ENCODE measurements at places on chromosomes 5 and 9. TPM values are rescaled to one million over a fixed set of nuclear protein-coding genes. Genes with fewer than 3 reads are reported as not detected.

GRCh38 chr9:4090491-4090890 is 209.4 kb downstream of the GLIS3 start:
- no peaks in the 10 kb centered on the region for H3K4me1 ChIP-seq
- H3K27ac ChIP-seq, result no peak overlapping the region
- H3K27me3 ChIP-seq, result no peaks in the 10 kb centered on the region
- no peak overlapping the region for H3K4me3 ChIP-seq

GRCh38 chr5:115543365-115544042 is 1.1 kb downstream of the FEM1C start:
- no peaks in the 10 kb centered on the region for H3K27me3 ChIP-seq
- H3K27ac ChIP-seq, result peak overlapping the region; percentile 100
- peak overlapping the region; percentile 94 for H3K4me3 ChIP-seq
- H3K4me1 ChIP-seq, result peaks cover 32% of the 10 kb centered on the region

DNA sequence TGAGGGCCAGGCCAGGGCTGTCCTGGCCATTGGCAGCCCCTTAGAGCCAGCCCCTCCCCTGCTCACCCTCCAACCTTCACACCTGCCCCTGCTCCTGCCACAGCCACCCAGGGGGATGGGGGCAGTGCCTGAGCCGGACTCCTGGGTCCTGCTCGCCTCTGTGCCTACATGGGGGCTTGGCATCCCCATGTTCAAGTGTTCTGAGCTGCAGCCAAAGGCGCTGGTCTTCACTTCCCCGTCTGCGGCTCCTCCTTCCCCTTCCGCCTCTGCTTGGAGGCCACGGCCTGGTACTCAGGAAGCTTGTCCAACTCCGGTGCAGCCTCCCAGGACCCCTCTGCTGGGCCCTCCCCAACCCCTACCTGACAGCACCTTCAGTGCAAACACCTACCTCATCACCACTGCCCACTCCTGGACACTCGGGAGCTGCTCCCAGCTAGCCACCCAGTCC is 2.3 kb upstream of the DNLZ start:
- H3K4me3 ChIP-seq, result no peak overlapping the region
- H3K36me3 ChIP-seq, result no peaks in the 10 kb centered on the region
- no peak for DNase-seq
- no peak overlapping the region for H3K27ac ChIP-seq

GRCh38 chr5:126707080-126707479 is 69.9 kb upstream of the LMNB1 start:
- no peak for DNase-seq
- H3K4me3 ChIP-seq, result no peak overlapping the region
- no peaks in the 10 kb centered on the region for H3K36me3 ChIP-seq
- no peaks in the 10 kb centered on the region for H3K4me1 ChIP-seq
- H3K27ac ChIP-seq, result no peak overlapping the region

DNA sequence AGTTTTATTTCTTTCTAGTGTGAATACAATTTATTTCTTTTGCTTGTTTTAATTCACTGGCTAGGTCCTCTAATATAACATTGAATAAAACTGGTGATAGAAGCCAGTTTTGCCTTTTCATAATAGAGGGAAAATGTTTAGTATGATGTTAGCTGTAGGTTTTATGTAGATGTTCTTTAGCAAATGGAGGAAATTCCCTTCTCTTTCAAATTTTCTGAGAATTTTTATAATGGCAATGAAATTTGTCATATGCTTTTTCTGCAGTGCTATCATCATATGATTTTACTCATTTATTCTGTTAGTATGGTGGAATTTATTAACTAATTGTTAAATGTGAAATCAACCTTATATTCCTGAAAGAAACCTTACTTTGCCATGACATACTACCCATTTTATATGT is 18.1 kb upstream of the MACROH2A1 start:
- no peak overlapping the region for H3K4me3 ChIP-seq
- H3K4me1 ChIP-seq, result no peaks in the 10 kb centered on the region
- no peaks in the 10 kb centered on the region for H3K27me3 ChIP-seq
- no peak overlapping the region for H3K27ac ChIP-seq
- H3K36me3 ChIP-seq, result no peaks in the 10 kb centered on the region

GRCh38 chr9:19701991-19702390 is 86.8 kb downstream of the SLC24A2 start:
- no peaks in the 10 kb centered on the region for H3K36me3 ChIP-seq
- DNase-seq, result no peak
- H3K27ac ChIP-seq, result no peak overlapping the region
- no peaks in the 10 kb centered on the region for H3K4me1 ChIP-seq

GRCh38 chr5:58490402-58491050 is 709 bp upstream of the GAPT start:
- no peaks in the 10 kb centered on the region for H3K4me1 ChIP-seq
- no peak overlapping the region for H3K27ac ChIP-seq
- no peak overlapping the region for H3K4me3 ChIP-seq
- no peak for DNase-seq
- H3K27me3 ChIP-seq, result no peaks in the 10 kb centered on the region
- H3K36me3 ChIP-seq, result no peaks in the 10 kb centered on the region

- DNase-seq, result no peak
- no peak overlapping the region for H3K4me3 ChIP-seq
- H3K27ac ChIP-seq, result no peak overlapping the region
Observed at GRCh38 chr5:107876906-107877305, 206.2 kb upstream of the EFNA5 start.

DNA sequence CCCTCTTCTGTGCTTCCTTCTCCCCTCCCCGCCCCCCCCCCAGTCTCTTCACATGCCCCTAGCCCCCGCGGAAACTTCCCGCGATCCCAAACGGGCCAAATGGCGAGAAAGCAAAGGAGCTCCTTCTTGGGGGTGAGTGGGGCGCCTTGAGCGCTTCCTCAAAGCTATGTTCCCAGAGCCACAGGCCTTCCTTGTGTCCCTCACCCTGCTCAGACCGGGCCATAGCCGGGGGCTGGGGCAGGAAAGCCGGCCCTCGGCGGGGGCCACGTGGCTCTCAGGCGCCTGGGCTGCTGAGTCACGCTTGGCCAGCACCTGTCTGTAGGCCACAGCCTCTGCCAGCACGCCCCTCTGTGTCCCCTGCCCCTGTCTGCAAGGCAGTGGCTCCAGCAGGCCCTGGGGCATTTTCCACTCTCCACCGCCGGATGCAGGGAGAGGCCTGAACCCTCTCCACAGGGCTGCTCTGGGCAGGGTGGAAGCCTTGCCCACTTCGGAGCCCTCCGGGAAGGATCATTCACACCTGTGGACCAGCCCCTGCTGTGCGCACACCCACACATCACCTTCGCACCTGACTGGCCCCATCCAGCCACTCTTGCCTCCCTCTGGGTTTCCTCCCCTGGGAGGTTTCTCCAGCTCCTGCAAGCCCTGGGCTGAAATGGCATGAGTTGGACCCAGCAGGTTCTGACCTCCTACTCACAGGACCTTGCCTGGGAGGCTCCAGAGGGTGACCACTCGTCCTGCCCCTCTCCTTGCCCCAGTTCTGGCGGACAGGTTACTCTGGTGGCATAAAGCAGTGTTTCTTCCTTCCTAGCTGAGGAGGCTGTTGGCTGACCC is 1.2 kb upstream of the SQSTM1 start:
- peaks cover 61% of the 10 kb centered on the region for H3K4me1 ChIP-seq
- H3K27me3 ChIP-seq, result no peaks in the 10 kb centered on the region
- peaks cover 8% of the 10 kb centered on the region for H3K36me3 ChIP-seq
- peak overlapping the region; percentile 56 for H3K4me3 ChIP-seq
- DNase-seq, result no peak

DNA sequence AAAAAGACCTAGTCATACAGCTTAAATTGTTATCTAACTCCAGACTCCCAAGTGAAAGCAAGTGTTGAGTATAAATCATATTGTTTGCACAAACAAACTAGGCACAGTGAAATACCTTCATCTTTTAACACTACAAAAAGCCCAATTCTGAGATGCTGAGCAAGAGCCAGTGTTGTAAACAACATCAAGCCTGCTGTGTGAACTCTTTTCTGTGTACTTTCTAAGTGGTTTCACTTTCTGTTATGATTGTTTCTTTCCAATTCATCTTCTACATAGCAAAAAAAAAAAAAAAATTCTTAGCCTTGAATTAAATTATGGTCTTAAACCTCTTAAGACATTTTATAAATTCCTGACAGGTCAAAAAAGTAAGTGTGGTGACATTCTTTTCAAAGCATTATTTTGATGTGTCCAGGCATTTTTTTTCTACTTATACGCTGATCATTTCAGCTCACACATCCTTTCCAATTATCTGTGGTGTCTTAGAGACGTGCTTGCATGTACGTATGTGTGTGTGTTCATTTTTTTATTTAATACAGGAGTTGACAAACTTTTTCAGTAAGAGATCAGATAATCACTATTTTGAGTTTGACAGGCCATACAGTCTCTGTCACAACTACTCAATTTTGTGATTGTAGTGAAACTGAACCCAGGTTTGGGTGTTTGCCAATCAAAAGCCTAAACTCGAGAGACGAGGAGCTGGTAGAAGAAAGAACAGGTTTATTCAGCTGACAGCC is 556.1 kb downstream of the CDH9 start:
- no peaks in the 10 kb centered on the region for H3K36me3 ChIP-seq
- H3K27ac ChIP-seq, result peak overlapping the region; percentile 78
- H3K27me3 ChIP-seq, result no peaks in the 10 kb centered on the region

- no peaks in the 10 kb centered on the region for H3K36me3 ChIP-seq
- H3K27ac ChIP-seq, result no peak overlapping the region
- H3K4me1 ChIP-seq, result peaks cover 4% of the 10 kb centered on the region
- DNase-seq, result no peak
- no peak overlapping the region for H3K4me3 ChIP-seq
Observed at GRCh38 chr5:154044581-154044980, 5.8 kb downstream of the MFAP3 start.

GRCh38 chr5:143054480-143054941 is 284.3 kb downstream of the ARHGAP26 start:
- H3K27ac ChIP-seq, result no peak overlapping the region
- peaks cover 5% of the 10 kb centered on the region for H3K36me3 ChIP-seq
- DNase-seq, result no peak
- peaks cover 3% of the 10 kb centered on the region for H3K4me1 ChIP-seq

- no peak overlapping the region for H3K27ac ChIP-seq
- no peak for DNase-seq
Observed at GRCh38 chr5:19880859-19881436, 107.1 kb downstream of the CDH18 start.

DNA sequence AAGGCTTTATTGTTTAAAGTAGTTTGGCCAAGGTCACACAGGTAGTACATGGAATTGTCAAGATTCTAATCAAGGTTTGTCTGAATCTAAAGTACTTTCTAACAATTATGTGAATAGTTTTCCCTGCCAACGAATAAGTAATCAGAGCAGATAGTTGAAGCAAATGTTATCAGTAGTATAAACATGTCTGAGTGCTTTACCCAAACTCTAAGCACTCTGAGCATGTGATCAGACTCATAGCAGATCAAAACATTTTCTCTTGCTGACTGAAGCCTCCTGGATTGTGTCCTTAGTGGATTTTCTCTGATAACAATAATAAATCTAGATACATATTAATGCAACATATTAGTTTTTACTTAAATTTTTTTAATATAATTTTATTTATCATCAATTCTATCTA is 995.0 kb downstream of the EFNA5 start:
- no peaks in the 10 kb centered on the region for H3K36me3 ChIP-seq
- H3K4me1 ChIP-seq, result no peaks in the 10 kb centered on the region
- H3K27ac ChIP-seq, result no peak overlapping the region
- no peak for DNase-seq
- no peaks in the 10 kb centered on the region for H3K27me3 ChIP-seq

DNA sequence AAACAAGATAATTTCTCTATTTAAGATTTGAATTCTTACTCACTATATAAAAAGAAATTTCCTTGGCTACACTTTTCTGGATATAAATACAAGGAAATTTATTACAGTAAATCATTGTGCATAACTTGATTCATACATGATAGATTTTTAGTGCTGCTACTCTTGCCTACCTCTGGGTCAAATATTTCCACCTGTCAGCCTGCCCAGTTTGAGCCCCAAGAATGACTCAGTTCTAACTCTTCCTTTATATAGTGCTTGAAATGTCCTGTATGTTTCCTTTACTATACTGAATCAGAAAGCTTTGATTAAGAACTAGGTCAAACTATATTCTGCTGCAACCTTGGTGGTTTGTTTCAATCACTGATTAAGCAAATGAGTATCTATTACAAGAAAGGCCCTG is 147.4 kb upstream of the FTMT start:
- no peak overlapping the region for H3K4me3 ChIP-seq
- no peaks in the 10 kb centered on the region for H3K27me3 ChIP-seq
- DNase-seq, result no peak
- H3K36me3 ChIP-seq, result no peaks in the 10 kb centered on the region
- H3K4me1 ChIP-seq, result no peaks in the 10 kb centered on the region

GRCh38 chr5:149526845-149527590 is 24.2 kb downstream of the CSNK1A1 start:
- peaks cover 10% of the 10 kb centered on the region for H3K4me1 ChIP-seq
- H3K27ac ChIP-seq, result no peak overlapping the region
- DNase-seq, result no peak

DNA sequence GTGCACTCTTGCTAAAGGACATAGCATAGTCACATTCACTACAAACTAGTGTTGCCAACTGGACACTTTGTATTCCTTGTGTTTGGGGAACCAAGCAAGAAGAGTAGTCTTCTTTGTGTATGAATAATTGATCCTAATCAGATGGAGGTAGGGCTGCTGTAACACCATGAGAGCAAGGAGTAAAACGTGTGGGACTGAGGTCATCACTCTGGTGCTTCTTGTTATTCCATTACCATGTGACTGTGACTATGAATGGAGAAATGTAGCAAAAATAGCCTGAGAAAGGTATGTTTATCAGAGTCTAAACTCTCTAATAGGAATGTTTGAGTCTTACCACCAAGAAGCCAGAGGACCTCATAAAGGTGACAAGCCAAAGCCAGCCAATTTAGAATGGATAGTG is 966.9 kb downstream of the TAF11L14 start:
- no peak for DNase-seq
- H3K36me3 ChIP-seq, result no peaks in the 10 kb centered on the region
- H3K27me3 ChIP-seq, result no peaks in the 10 kb centered on the region
- no peak overlapping the region for H3K4me3 ChIP-seq
- H3K4me1 ChIP-seq, result no peaks in the 10 kb centered on the region

- no peaks in the 10 kb centered on the region for H3K27me3 ChIP-seq
- no peaks in the 10 kb centered on the region for H3K4me1 ChIP-seq
- H3K36me3 ChIP-seq, result no peaks in the 10 kb centered on the region
- DNase-seq, result no peak
- no peak overlapping the region for H3K27ac ChIP-seq
Observed at GRCh38 chr5:146401021-146401420, 46.1 kb upstream of the TCERG1 start.

The PCDHGB6 gene
- 2.8 TPM for total RNA-seq

The TRMT10B gene
- 2.0 TPM for total RNA-seq

The EGFL7 gene
- total RNA-seq, result 38.5 TPM

The GRAMD2B gene
- 24.1 TPM for total RNA-seq

The SEMA5A gene
- total RNA-seq, result 5.8 TPM

The ERGIC1 gene
- total RNA-seq, result 45.4 TPM

The N4BP3 gene
- total RNA-seq, result 0.08 TPM

The RPL12 gene
- total RNA-seq, result 576 TPM

The MRPS2 gene
- total RNA-seq, result 13.1 TPM

The IL13 gene
- not detected for total RNA-seq

The RASEF gene
- total RNA-seq, result 0.14 TPM

The TPPP gene
- 2.1 TPM for total RNA-seq

The C5orf34 gene
- 3.0 TPM for total RNA-seq

The BNC2 gene
- total RNA-seq, result 0.67 TPM

The F2RL1 gene
- 3.8 TPM for total RNA-seq

The EFCAB9 gene
- not detected for total RNA-seq

The TRIM23 gene
- 14.6 TPM for total RNA-seq
